ENCODE measurements at places on chromosomes 7 and 10.

DNA sequence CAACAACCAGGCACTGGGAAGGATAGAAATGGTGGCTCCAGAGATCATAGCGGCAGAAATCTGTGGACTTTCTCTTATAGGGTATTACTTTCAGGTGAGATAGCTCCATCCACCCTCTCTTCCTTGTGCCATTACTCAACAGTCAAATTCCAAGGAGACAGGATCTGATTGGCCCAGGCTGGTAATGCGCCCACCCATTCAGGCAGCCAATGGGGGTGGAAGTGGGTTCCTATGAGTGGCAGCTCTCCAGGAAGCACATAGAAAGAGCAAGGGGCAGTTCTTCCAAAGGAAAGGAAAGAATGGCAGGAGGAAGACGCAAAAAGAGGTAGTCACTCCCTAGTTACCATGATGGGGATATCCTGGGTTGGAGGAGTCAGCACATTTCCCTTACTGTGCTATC is 94.4 kb downstream of the STRA8 start:
- no peak for DNase-seq

- no peak for DNase-seq
Observed at GRCh38 chr7:134828361-134828760, 48.9 kb downstream of the CALD1 start.

DNA sequence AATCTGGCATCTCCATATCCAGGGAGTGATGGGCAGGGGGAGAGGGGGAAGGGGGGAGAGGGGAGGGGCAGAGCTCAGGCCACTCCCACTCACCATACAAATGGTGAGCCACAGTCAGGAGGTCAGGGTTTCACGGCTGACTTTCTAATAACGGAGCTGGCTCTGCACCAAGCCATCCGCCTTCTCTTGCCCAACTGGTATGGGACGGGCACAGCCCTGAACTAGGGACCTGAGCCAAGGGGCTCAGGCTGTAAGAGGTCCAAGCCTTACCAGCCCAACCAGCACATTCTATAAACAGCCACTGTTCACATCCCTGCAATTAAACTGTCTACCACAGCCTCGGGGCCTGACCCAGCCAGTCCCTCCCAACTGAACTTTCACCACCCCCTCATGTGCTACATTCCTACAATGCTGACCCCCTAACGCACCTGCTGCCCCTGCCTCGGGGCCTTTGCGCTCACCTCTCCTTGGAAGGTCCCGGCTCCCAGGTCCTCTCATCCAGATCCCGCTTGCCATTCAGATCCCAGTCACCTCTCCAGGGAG is 32.5 kb downstream of the RGS10 start:
- DNase-seq, result no peak

- no peak for DNase-seq
Observed at GRCh38 chr7:77460057-77460486, 43.9 kb upstream of the GSAP start.

DNA sequence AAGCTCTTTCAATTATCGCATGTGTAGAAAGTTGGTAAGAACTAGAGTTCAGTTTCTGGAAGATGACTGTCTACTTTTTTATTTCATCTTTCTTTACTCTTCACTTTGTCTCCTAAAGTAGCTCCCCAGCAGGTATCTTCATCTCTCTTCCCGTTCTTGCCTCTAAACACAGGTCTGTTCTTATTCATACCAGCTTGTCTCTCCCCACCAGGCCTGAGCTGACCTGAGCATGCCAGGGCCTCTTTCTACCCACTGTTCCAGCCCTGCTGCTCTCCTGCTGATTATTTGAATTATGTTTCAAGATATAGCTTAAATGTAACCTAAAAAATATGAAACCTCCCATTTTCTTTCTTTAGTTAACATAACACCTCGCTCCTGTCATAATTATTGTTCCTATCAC is 386.1 kb upstream of the LRGUK start:
- DNase-seq, result no peak

DNA sequence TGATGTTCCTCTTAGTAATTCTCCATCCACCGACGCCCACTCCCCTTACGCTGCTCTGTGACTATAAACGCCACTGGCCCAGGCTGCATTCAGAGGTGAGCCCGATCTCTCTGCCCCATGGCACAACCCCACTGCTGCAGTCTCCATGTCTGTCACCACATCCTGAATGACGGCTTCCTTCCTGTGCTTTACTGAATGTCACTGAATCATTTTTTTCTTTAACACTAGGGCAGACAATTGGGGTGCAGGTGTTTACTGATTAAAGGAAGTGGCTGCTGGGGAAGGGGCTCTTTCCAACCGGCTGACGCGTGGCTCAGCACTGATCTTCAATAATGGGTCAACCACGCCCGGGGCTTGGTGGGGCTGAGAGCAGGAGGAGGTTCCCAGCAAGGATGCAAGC is 208.3 kb downstream of the USP6NL start:
- DNase-seq, result peak; percentile 37

DNA sequence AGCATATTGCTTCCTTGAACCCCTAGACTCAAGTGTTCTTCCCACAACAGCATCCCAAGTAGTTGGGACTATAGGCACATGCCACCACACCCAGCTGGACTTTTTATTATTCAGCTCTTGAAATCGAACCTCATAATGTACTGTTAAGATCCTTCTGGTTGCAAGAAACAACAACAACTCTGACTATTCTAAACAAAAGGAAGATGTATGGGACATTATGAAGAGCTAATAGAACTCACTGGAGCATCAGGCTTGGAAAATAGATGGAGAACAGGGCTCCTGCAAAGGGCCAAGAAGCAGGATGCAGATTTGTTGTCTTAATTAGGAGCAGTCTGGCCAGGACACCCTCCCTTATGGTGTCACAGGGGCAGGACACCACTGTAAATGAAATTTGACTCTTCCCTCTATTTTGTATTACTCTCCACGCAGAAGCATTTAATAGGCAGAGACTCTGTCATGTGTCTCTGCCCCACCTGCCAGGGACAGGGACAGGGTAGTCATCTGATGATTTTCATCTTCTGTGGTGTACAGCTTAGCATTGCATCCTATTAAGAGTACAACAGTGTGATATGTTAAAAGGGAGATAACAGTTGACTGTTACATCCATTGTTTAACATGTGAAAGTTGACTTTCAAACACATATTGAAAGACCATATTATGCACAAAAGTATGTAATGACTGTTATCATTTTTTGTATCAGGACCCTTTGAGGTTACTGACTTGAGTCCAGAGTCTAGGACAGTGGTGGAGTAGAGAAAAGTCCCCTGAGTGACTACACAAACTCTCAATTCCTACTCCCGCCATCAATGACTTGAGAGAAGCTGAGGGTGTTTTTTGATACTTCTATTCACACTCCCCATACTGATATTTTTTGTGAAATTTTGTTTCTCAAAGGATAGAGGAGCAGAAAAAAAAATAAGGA is 157.3 kb downstream of the LRRC4 start:
- DNase-seq, result no peak

- DNase-seq, result no peak
Observed at GRCh38 chr10:57972783-57973182, 294.9 kb downstream of the IPMK start.

DNA sequence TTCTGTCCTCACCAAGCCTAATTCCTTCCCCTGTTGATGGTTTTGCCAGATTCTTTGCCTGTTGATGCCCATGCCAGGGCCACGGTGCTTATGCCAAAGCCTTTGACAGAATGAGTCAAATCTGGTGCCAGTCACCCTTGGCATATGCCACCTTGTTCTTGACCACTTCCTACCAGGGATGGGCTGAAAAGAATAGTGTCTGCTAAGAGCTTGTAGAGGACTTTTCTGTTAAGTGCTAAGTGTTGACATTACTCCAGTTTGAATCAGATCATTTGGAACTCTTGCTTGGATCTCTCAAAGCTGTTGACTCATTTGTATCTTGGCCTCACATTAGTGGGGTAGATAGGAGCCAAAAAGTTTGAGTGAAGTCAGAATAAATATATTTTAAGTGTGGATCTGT is 661.2 kb downstream of the AUTS2 start:
- DNase-seq, result no peak

DNA sequence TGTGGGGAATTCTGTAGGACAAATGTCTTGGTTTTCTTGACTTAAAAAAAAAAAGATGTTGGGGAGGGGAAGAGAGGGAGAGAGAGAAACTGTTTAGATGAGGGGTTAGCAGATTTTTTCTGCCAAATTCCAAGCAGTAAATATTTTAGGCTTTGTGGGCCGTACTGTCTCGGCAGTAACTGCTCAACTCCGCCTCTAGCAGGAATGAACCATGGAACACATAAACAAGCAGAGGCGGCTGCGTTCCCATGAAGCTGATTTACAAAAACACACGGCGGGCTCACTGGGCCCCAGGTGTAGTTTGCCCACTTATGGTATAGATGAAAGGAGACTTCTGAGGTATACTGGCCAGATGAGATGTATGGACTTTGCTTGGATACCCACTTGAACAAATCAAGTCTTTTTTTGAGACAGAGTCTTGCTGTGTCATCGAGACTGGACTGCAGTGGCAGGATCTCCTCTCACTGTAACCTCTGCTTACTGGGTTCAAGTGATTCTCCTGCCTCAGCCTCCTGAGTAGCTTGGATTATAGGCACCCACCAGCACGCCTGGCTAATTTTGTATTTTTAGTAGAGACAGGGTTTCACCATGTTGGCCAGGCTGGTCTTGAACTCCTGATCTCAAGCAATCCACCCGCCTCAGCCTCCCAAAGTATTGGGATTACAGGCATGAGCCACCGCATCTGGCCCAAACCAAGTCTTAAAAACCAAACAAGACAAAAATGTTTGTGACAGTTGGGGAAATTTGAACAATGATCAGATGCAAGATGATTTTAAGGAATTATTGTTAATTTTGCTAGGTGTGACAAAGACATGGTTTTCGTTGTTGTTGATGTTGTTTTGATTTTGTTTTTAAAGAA is 9.7 kb upstream of the ADAMTS14 start:
- DNase-seq, result no peak

- no peak for DNase-seq
Observed at GRCh38 chr10:13400196-13400965, 52.3 kb upstream of the SEPHS1 start.

- no peak for DNase-seq
Observed at GRCh38 chr7:158617737-158618128, 30.1 kb upstream of the PTPRN2 start.

- no peak for DNase-seq
Observed at GRCh38 chr10:95572131-95572820, 11.1 kb upstream of the SORBS1 start.

DNA sequence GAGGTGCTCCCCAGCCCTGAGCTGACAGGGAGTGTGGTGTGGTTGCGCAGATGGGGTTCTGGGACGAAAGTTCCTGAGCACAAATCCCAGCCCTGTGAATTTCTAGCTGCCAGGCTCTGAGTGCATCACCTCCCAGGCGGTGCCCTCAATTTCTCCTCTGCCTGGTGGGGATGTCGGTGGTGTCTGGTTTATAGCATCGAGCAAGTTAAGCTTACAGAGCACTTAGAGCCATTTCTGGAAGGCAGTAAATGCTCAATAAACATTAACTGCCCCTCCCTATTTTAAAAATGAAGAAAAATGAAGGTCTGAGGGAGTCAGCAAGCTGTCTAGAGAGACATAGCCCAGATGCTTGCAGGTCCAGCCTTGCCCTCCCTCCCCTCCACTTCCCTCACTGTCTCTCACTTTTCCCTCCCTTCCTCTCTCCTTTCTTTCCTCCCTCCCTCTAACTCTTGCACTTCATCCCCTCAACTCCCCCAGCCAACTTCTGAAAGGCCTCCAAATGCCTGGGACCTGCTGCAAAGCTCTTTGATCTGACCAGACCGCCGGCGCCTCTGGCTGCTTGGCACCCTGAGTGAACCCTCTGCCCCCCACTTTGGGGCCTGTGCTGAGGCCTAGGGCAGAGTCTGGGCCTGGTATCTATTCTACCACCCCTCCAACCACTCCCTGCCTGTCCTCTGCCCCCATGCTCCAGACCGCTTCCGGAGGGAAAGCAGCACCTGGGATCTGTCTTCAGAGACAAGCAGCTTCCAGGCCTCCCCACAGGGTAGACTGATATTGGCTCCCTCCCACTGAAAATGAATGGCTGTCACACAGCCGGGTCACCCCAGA is 438.3 kb downstream of the RPS24 start:
- DNase-seq, result no peak

DNA sequence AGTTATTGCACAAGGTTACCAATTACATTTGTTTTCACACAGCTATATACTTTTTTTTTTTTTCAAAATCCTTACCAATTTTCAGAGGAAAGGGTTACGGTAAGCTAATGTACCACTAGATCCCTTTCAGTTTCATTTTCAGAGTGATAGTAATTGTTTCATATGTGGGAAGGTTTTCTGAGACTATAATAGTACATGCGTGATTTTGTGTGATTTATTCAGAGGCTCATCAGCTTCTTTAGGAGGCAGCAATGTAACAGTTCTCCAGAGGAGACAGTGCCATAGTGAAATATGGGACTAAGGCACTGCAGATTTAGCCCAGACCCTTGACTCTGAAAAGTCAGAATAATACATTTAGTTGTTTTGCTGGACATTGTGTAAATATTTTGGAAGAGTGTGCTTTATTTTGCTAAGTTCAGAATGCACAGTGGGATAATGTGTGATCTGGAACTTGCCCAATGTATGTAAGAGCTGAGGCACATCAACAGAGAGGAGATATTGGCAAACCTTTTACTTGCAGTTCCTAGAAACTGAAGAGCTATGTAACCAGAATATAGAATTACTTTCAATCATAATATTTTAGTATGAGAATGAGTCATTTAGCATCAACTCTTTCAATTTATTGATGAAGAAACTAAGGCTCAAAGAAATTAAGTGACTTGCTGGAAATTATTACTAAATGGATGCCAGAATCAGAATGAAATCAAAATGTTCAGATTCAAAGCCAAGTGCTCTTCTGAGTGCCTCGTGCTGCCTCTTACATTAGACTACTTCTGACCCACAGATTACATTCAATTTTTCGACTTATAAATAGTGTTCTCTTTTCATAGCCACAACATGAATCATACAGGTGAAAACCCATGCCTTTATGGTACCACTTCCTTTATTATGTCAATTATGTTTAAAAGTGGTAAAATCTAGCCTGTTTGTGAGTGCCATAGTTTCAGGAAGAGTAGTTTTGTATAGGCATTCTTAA is 207.7 kb upstream of the TEX47 start:
- DNase-seq, result no peak

GRCh38 chr7:70647801-70648498 is 484.0 kb upstream of the GALNT17 start:
- peak; percentile 84 for DNase-seq

DNA sequence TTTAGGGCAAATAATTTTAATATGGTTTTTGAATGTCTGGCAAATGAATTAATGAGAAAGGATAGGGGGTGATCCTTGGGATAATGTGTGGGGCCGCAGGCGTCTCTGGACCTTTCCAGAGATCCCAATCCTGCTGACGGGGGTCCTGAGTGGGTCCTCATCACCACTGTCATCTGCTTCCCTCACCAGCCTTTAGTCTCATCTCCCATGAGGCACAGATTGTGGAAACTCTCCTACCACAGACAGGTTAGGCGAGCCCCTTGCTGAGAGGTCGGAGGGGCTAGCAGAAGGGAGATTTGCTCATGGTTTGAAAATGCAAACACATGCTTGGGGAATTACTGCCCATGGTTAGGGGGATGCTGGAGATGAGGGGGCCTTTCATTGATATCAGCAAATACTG is 484.6 kb downstream of the RPS24 start:
- no peak for DNase-seq

Data from activated gamma-delta T cell treated with anti-CD3 and anti-CD28 coated beads, Interleukin-2, amount 50 U/mL, for 16 hours (primary cell).